ENCODE measurements at places on chromosomes 1 and 21.

DNA sequence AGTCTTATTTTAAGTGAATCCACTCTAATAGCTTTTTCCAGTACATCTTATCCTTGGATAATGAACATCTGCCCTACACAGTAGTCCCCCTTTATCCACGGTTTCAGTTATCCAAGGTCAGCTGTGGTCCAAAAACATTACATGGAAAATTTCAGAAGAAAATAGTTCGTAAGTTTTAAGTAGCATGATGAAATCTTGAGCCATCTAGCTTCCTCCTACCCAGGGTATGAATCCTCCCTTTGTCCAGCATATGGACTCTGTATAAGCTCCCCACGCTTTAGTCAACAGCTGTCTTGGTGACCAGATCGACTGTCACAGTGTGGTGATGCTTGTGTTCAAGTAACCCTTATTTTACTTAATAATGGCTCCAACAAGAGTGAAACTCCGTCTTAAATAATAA is 2.6 kb downstream of the GLRX2 start:
- DNase-seq = no peak

- no peak for DNase-seq
Observed at GRCh38 chr21:22880573-22880972, 1882.4 kb downstream of the NCAM2 start.

DNA sequence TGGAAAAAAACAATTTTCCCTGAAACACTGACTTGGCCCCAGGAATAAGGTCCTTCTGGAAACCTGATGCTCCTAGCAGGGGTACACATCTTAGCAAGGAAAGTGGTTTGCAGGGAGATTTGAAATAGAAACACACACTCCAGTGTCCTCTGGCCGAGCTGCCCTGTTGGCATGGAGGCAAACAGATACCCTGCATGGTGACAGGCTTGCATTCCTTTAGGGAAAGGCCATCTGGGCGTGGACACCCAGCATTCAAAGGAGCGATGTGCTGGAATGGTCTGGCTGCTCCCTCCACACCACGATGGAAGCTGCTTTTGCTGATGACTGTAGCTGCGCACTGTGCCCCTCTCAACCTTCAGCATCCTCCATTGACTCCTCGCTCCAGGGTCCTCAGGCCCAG is 41.5 kb upstream of the BCAR3 start:
- DNase-seq = no peak

DNA sequence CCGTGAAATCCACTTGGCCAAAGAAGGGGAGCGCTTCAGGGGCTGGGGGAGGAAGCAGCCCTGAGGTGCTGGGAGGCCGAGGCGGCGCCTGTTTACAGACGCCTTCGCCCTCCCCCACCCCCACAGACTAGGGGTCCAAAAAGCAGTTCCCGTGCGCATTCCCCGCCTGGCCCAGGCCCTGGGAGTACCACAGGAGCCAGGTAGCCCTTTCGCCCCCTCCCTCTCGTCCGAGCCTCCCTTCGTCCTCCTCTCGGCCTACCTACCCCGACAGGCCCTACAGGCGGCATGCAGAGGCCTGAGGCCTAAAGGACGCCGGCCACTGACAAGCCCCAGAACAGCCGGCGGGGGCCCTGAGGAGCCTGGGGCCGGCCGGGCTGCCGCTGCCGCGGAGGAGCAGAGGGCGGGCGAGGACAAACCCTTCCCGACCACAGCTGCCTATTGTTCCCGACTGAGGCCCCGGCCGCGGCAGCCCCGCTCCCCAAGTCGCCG is 522 bp downstream of the RC3H1 start:
- peak; percentile 13 for DNase-seq

All from activated CD4-positive, alpha-beta T cell treated with anti-CD3 and anti-CD28 coated beads for 24 hours (primary cell).